ENCODE measurements at places on chromosomes 13 and 19. TPM values are rescaled to one million over a fixed set of nuclear protein-coding genes. Genes with fewer than 3 reads are reported as not detected.

The KIR3DL1 gene
- total RNA-seq, result 0.12 TPM

The PLPP2 gene
- total RNA-seq, result 0.29 TPM

The OR4F17 gene
- not detected for total RNA-seq

The CEACAM7 gene
- total RNA-seq, result not detected

The KLK6 gene
- not detected for total RNA-seq

The FRY gene
- 6.4 TPM for total RNA-seq

The ZNF223 gene
- total RNA-seq, result 0.48 TPM
